Hematopoietic multipotent progenitor cell treated with erythropoietin and hydrocortisone succinate and interleukin-3 and kit ligand, for 4 days (in vitro differentiated cells): ENCODE measurements at places on chromosomes 11 and 22.

DNA sequence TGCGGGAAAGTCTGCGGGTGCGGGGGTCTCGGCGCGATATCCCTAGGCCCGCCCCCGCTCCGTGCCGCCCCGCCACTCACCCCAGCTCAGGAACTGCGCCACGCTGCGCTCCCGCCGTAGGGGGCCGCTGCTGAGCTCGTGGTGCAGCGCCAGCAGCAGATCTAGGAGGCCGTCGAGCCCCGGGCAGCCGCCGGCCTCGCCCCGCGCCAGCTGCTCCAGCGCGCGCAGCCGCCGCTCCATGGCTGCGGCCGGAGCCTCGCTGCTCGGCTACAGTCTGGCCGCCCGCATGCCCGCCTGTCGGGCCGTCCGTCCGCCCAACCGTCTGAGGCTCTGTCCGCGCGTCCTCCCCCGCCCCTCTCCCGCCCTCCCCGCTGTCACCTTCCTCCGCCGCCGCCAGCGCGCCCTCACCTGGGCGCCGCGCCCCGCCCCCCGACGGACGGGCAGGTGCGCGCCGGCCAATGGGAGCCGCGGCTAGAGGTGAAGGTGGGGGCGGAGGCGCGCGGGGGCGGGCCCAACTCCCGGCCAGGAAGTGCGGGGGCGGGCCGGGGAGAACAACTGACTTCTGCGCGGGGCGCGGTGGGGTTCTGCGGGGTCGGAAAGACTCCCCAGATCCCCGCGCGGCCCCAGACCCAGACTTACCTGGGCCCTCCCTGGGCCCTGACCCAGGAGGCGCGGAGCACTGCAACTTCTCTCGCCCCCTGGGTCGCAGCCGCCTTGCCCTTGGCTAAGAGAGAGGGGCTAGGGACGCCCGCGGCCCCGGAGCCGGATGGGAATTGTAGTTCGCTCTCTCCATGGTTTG lies at the start of gene CDC42BPG:
Gene CDC42BPG (minus strand): TSS at position 324 of the 799 bp plus-strand sequence. CDS start 84 bp downstream, at position 240.
- DNase-seq: peak; percentile 88

DNA sequence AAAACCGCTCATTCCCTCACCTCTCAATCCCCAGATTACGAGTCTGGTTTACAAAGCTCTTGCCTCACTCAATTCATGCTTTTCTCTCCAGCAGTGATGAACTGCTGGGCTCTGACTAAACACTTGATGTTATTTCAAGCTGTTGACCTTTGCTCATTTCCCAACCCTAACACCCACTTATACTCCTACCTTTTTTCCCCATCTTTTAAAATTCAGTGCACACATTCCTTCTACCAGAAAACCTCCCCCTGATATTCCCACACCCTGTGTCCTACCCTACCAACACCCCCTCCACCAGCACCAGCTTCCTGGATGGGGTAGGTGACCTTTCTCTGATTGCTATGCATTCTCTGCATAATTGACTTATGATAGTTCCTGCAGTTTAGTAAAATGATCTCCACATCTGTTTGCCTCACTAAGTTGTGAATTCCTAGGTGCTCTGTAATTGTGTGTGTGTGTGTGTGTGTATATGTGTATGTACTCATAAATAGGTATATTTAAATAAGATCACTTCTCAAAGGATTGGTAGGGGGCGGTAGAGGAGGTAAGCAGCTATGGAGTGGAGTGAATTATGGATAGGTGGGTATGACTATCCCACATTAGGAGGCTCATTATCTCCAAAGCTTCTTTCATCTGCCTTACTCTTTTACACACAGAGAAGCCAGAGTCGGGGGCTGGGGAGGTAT lies 842 bp downstream of the HEPACAM start:
- no peak for DNase-seq

- DNase-seq: peak; percentile 91
Observed at GRCh38 chr11:47847892-47848699, at the start of gene NUP160. NUP160 (minus strand) TSS chr11:47848350; CDS start chr11:47848318, 32 bp downstream.

DNA sequence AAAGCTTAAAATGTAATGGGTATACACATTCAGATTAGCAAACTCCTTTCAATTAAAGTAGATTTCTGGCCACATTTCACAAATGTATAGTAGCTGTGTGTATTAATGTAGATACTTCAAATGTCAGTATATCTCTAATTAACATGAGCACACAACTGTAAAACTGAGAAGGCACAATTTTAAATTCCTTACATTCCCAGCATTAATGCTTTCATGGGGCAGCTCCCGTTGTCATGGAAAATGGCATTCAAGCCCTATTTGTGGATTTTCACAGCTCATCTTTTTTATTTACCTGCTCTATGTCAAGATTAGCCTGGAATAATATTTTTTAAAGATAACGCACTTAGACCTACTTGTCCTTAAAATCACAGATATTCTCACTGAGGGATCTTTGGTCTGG lies 113.6 kb upstream of the SOX6 start:
- DNase-seq: no peak

DNA sequence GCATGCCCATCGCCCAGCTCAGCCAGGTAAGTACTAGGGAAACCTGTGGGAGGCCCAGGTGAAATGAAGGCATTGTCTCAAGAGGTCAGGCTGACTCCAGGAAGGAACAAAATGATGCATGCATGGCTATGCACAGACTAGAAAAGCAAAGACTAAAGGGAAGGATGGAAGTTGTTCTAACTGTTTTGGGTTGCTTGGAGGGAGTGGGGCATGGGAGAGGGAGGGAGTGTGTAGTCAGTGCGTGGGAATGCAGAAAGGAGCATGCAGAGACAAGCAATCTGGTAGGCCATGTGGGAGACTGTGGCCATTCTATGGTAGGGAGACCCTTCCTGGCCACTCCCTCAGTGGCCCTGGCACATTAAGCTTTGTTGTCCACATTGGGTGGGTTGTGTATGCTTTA lies 2.9 kb downstream of the MICAL3 start:
- DNase-seq: no peak

DNA sequence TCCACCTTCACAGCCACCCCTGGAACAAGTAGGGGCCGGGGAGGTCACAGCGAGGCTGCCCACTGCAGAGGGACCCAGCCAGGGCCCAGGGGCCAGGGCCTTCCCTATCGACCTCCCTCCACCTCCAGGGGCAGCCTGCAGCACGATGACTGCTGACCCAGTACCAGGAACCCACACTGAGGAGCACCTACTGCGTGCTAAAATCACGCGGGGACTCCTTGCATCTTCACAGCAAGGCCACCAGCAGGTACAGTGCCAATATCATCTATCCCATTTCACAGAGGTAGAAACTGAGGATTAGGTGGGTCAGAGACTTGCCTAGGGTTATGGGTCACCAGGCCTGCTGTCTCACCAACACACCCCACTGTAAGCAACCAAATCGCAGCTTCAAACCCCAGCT lies 14.6 kb downstream of the MACROD1 start:
- no peak for DNase-seq

DNA sequence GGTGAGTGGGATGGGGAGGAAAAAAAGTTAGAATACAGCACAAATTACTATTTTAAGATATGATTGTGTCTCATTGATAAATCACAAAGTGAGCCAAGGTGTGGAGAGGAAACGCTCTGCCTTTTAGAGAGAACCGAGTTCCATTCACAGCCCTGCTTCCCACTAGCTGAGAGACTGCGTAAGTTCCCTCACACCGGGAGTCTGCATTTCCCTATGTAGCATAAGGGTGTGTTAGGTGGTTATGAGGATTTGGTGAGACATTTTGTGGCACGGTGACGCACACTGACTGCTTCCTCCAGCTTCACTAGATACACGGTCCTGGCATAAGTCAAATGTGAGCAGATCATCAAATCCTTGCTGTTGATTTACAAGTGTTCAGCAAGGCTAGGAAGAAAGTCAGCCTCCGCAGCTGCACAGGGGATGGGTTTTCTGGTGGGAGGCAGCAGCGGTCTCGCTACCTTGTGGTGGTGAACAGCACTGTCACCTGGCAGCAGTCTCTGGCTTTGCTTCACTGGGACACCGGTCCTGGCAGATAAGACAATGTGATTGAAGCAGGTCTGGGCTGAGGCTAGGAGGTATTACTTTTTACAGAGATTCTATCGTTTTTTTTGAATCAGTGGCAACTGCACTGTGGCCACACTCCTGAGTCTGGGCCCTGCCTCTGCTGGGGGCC lies 312.2 kb upstream of the B3GAT1 start:
- DNase-seq: no peak

DNA sequence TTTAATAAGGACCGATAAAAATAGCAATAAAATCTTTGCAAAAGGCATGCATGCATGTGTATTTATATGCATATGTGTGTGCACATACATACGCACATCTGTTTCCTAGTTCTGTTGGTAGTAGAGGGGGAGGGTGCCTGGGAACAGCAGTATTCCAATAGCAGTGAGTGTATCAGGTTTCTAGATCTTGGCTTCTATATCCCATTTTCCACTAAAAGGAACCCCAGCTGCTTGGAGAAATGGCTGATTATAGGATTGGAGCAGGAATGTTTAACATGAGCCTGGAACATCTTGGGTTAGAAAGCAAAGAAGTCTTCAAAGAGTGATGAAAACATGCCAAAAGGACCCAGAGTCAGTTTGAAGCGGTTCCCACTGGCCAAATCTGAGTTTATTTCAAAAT lies 21.0 kb downstream of the TNRC6B start:
- no peak for DNase-seq

GRCh38 chr11:40647295-40647694 lies 812.2 kb downstream of the LRRC4C start:
- DNase-seq: no peak

- no peak for DNase-seq
Observed at GRCh38 chr11:81332276-81332675, 1401.4 kb downstream of the FAM181B start.

DNA sequence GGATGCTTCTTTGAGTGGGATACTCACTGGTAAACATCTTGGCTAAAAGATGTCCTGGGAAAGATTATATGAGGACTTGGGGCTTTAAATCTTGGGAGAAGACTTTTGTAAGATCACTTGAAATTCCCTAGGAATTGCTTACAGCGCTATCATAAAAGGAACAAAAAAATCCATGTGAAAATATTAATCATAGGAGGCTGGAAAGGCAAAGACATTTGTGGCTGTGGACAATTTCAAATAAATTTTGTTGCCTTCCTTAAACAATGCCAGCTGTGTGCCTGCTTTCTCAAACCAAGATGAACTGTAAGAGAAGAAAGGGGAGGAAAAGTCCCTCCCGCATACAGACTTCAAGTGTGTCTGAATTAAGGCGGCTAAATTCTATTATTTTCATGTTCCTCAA lies 75.6 kb downstream of the SNX19 start:
- no peak for DNase-seq

DNA sequence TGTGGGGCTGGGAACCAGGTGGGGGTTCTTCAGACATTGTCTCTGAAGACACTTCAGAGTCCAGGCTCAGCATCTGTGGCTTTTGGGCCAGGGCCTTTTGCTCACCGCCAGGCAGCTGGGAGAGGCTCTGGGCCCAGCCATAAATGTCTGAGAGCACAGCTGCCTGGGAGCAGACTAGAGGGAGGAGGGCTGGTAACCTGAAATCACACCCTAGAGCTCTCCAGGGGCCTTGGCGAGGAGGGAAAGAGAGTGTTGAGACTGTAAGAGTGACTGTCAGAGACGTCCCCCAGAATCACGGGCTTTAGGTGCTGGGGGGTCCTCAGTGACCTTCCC lies 4.1 kb downstream of the TRABD start:
- no peak for DNase-seq

DNA sequence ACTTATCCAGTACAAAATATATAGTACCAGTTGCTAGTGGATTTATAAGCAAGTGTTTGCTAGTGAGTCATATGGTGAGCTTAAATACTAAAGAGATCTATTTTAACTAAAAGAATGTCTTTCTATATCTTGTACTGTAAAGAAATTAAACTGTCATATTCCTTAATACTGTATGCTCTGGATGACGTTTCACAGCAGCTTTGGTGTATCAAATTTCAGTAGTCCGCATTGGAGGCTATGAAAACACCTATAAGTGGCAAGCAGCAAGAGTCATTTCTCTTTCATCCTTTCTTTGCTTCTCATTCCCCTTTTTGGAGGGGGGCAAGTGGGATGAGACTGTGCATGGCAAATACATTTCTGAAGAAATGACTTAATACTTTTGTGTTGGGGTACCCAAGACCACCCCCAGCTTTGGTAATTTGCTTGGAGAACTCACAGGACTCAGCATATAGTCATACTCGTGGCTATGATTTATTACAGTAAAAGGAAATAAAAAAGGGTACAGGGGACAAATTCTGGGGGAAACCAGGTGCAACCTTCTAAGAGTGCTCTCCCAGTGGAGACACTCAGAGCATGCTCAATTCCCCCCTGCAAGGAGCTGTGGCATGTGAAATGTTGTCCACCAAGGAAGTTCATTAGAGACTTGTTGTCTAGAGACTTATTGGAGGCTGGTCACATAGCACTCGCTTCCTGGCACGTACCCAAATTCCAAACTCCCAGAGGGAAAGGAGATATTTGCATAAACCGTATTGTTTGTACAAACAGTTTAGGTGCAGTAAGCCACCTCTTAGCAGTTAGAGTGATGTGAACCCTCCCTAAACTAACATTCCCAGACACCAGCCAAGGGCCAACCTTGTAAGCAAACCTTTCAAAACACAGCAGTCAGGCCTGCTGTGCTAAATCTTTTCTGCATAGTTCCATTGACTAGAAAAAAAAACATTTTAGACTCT lies 210.8 kb downstream of the PGR start:
- no peak for DNase-seq

GRCh38 chr11:120068114-120068573 lies 69.8 kb downstream of the TRIM29 start:
- DNase-seq: peak; percentile 63

DNA sequence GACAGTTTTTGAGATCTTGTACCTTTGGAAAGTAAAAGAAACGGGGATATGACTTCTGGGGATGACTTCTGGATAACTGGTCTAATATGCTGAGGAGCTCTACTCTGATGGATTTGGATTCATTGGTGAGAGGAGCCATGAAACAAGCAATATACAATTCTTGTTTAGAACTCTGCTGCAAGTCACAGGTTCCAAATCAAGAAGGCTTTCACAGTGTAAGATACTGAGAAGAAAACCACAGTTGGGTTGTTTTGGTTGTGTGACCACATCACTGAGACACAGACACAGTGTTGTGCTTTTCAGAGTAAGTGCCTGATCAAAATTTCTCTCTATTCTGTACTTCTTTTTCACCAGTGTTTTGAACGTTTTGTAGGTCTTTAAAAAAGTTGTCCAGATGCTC lies 13.1 kb upstream of the UCP2 start:
- no peak for DNase-seq

- DNase-seq: no peak
Observed at GRCh38 chr11:116984186-116984585, 114.0 kb downstream of the SIK3 start.

GRCh38 chr11:76152741-76153570 lies 53.3 kb downstream of the WNT11 start:
- DNase-seq: no peak

DNA sequence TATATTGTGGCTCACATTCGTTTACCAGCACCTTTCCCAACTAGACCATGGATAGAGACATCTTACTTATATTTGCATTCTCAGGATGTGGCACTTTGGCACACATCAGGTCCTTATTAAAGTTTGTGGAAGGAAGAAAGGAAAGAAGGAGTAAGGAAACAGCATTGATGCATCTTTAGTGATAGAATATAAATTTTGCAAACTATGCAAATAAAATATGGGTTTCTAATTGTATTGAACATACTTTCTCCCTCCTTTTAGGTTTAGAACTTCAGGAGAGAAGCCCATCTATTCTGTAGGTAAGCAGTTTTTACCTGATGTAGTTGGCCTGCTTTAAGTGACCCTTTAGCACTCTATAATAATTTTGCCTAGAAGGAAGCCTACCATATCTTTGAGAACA lies 20.4 kb downstream of the MRPL48 start:
- no peak for DNase-seq

- no peak for DNase-seq
Observed at GRCh38 chr11:11677672-11678356, 56.0 kb upstream of the GALNT18 start.
